Mesothelial cell of epicardium (in vitro differentiated cells): ENCODE measurements at places on chromosomes 11 and 22.

GRCh38 chr11:28346721-28347120 lies 238.5 kb downstream of the METTL15 start:
- no peak for DNase-seq

GRCh38 chr11:65452806-65453490 lies 30.4 kb downstream of the NEAT1 start:
- no peak for DNase-seq

- no peak for DNase-seq
Measured at GRCh38 chr22:47091921-47092700, 329.7 kb downstream of the TBC1D22A start.

- DNase-seq, result no peak
Measured at GRCh38 chr22:32475468-32476010, 928 bp downstream of the FBXO7 start.

DNA sequence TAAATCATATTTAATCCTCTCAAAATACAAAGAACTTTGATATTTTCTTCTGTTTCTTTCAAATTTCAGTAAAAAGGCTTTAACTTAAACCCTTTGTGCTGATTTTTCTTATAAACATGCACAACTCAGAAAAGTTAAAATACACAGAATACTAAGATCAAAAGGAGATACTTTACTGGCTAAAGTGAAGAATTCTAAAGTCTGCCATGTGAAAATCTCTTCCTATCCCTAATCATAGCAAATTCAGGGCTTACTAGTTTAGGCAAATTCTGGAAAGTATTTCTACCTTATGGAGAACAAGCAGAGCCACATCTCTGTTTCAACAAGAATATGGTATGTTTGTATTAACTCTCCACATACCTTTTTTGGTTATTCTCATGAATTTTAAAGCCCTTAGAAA lies 96.6 kb downstream of the PGR start:
- no peak for DNase-seq

GRCh38 chr11:103541186-103541795 lies 432.1 kb downstream of the DYNC2H1 start:
- no peak for DNase-seq
